RCC 7860 (cell line): ENCODE measurements at places on chromosomes 1 and 21.

GRCh38 chr1:12230549-12231275 is 882 bp downstream of the VPS13D start:
- DNase-seq: no peak

GRCh38 chr1:95067062-95067461 is 5.7 kb downstream of the ALG14 start:
- no peak for DNase-seq

DNA sequence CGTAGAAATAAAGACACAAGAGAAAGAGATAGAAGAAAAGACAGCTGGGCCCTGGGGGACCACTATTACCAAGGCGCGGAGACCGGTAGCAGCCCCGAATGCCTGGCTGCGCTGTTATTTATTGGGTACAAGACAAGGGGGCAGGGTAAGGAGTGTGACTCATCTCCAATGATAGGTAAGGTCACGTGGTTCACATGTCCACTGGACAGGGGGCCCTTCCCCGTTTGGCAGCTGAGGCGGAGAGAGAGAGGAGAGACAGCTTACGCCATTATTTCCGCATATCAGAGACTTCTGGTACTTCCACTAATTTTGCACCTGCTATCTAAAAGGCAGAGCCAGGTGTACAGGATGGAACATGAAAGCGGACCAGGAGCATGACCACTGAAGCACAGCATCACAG is 4.1 kb upstream of the TPRG1L start:
- no peak for DNase-seq

DNA sequence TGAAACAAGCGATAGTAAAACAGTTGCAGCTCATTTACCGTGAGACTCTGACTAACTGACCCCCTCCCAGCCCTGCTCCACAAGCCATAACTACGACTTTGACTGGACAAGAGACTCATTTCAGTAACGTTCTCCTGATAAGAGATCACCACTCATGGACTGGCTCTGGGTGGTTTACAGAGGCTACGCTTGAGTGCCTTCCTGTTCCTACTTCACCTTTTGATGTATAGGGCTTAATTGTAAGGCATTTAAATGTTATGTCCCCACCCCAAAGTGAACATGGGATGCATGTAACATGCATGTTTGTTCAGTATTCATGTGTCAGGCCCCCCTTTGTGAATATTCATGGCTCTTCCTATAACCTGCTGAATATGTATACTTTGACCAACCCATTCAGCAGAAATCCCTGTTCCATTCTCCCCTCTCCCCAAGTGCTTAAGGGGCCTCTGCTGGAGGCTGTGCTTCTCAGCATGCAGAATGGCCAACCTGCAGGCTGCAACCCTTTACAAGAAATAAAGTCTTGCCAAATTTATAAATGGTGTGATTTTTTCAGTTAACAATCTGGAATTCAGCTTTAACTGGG is 50.7 kb upstream of the SPOCD1 start:
- DNase-seq: peak; percentile 17

GRCh38 chr1:163826500-163826899 is 504.7 kb downstream of the NUF2 start:
- no peak for DNase-seq

GRCh38 chr21:25350056-25350455 is 257.2 kb downstream of the MRPL39 start:
- DNase-seq: no peak
